ENCODE measurements at places on chromosomes 2 and 18.

- no peak for DNase-seq
These were observed 132.6 kb downstream of the ACTR3 start for GRCh38 chr2:114022360-114023085.

DNA sequence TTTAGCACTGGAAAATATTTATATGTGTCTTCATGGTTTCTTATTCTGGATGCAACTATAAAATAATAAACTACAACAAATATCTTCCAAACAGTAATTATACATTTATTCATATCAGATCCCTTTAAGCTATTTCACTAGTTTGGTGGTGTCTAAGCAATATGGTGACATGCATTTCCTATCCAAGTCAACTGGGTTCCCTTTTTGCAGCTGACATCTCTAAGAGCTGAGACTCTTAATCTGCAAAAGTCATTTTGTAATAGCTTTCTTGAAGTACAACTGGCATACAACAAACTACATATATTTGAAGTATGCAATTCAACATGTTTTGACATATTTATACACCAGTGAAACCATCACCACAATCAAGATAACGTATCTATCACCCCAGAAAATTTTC lies 59.9 kb upstream of the SLC1A4 start:
- DNase-seq, result no peak

DNA sequence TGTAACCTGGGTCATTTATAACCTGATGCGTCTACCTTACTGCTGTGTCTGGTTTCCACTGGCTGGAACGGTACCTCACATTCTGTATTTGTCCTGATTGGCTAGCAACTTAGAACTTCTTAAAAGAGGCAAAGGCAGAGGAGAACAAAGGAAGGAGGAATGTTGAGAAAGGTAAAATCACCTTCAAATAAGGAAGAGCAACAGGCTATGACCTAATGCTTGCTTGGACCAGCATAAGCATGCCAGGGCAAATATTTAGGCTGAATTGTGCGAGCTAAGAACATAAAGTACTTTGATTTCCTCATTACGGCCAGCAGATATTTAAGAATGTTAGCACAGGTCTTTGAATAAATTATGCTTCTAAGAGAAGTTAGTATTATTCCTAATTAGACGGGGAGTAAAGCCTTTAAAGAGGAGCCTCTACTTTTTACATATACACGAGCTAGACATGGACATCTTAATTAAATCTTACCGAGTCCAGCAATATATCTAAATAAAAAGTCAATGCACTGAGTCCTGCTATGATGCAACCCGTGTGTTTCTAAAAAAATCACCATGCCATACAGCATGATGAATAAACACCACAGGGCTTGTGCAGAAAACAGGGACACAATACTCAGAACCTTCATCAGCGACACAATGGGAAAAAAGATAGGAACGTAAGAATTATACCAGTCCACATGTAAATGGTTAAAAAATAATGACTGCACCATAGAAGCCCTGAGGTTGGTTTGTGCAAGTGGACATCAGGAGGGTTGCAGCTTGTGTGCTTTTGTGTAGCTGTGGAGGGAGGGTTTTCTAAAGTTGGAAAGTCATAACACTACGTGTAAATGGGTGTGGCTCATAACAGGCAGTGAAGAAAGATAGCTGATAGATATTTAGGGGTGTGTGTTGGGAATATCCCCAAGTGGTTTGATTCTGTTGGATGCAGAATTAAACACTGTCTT lies 14.2 kb downstream of the SEPTIN2 start:
- no peak for DNase-seq

DNA sequence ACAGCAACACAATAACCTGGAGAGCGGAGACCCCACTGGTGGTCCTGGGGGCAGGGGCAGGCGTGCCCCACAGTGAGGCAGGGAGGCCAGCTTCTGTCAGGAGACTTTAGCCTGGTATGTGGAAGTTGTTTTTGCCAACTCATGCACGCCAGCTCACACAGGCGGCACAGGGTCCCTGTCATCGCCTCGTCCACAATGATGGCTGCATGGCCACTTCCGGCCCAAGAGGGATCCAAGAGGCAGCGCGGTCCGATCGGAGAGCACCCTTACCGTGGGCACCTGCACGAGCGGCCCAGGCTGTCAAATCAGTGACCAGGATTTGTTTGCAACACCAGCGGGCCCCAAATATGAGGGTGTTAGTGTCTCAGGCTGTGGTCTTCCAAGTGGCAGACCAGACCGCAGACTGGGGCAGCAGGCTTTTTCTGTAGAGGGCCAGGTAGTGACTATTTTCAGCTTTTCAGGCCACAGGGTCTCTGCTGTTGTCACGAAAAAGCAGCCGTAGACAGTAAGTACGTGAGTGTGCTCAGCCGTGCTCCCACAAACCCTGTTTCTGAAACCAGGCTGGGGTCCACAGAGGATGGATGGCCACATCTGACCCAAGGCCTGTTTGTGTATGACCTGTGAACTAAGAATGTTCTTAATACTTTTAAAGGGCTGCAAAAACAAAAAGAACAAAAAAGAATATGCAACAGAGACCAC lies 21.2 kb downstream of the SNED1 start:
- DNase-seq, result no peak

- DNase-seq, result no peak
These were observed 1092.3 kb upstream of the NXPH2 start for GRCh38 chr2:139872503-139872902.

DNA sequence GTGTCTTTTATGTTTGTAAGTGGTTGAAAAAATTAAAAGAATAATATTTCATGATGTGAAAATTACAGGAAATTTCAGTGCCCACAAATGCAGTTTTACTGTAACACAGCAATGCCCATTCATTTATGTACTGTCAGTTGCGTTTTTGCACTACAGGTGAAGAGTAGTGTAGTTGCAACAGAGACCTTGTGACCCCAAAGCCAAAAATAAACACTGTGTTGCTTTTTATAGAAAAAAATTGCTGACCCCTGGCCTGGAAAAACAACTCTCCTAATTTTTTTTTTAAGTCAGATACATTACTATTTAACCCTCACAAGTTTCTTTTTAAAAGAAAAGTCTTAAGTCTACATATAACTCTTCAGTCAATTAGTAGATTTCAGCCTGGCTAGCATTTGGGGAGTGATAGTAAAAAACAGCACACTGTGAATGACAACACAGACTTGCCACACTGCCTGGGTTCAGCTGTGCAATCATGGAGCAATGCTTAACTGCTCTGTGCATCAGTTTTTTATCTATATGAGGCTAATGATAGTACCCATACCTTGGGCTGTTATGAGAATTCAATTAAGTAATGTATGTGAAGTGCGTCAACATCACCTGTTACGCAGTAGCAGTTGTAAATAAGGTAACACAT lies 8.1 kb downstream of the KLHL14 start:
- no peak for DNase-seq

DNA sequence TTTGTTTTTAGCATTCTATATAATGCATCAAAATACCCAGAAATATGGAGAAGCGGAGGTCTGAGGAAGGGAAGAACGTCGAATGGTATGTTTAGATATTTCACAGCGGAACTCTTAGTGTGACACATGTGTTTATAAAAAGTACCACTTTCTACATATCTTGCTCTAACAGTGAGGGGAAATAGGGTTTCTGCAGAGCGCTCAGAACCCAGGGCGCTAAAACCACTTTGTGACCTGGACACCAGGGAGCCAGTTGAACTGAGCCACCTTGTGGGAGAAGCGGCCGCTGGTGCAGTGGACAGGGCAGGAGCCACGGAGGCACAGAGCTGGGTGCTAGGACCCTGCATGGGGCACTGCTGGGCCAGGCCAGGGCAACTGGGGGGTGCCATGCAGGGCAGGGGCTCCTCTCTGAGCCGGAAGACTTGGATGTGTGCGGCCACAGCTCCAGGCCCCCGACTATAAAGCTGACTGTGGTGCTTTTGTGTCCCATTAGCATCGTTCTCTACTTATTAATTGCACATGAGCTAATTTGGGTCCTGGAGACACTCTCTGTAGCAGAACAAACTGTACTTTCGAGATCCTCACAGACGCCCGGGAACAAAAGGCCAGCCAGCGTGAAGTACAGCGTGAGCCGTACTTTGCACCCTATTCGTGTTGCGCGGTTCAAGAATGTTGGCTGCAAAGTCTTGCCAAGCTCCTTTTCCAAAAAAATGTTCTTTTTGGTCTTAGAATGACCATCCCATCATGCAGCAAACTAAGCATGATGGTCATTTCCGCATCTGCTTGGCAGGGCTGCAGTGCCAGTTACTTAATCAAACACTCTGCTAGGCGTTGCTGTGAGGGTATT lies 151.9 kb upstream of the ALKAL2 start:
- DNase-seq, result no peak

DNA sequence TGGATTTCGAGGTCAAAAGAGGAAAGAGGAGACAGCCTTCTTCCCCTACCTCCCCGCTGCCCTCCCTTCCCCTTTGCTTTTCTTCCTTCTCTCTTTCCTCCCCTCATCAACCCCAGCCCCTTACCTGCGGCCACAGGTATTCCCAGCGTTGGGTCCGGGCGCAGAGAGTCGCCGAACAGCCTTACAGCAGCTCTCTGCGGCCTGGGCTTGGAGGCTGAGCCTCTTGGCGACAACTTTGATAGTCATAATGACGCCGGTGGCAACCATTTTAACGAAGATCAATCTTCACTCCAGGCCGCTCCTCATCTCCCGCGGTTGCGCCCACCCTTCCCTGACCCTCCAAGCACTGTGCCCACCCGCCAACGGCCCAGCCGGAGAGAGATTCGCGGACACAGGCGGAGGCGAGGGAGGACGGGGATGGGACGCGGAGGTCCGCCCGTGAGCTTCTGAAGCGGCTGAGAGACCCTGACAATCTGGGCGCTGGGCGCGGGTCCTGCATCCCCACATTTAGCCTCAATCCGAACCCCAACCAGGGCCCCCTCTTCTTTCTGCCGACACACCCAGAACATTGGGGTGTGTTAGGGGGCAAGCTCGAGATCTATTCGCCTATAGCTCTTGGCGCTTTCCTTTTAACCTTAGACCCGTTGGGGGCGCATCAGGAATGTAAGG lies 1.5 kb upstream of the EVX2 start:
- no peak for DNase-seq

DNA sequence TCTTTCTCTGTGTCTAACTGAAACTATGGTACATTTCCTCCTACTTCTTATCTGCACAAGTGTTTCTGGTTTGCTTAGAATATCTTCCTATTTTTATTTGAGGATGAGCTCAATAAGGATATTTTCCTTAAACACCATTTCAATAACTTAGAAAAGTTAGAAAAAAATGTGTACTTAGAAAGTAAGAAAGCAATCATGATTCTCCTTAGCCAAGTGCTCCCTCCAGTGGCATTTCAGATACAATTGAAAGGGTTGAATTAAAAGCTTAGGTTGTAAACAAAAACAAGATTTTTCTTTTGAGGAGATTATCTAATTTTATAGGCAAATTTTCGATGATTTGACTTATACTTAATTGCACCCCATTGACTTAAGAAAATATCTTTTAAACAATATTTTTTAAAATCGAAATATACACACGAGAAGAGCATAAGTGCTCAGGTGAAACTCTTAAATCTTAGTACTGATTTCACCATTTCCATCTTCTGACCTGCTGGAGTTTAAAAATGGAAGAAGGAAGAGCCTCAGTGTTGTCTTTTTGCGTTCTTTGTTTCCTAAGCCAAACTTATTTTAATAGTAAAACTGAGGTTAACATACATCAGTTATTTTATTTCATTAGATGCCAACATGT lies 26.9 kb downstream of the C18orf63 start:
- no peak for DNase-seq

GRCh38 chr18:32093102-32093511 lies 1.4 kb downstream of the RNF138 start:
- peak; percentile 5 for DNase-seq

DNA sequence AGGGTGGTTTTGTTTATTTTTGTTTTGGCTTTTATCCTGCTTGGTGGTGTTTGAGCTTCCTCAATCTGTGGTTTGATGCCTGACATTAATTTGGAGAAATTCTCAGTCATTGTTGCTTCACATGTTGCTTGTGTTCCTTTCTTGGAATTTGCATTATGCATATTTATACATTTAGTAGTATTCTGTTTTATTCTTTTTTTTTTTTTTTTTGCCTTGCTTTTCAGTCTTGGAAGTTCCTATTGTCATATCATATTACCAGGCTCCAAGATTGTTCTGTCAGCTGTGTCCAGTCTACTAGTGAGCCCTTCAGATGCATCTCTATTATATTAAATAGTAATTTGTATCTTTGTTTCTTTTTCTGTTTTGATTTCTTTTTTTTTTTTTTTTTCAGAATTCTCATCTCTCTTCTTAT lies 77.0 kb downstream of the EPC2 start:
- DNase-seq, result no peak

DNA sequence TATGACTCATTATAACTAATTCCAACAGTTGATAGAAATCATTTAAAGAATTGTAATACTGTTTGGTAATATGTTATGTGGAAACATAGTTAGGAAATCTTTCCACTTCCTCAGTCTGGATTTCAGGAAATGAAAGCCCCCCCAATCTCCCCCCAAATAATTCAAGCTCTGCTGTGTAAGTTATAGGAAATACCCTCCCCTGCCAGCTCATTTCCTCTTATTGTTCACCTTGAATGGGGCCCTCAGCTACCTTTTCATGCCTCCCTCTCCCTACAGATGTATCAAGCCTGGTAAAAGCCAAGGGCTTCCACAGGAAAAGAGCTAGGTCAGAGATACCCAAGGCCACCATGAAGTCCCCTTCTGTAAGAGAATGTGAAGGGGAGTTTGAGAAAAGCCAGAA lies 155.5 kb downstream of the CNTNAP5 start:
- DNase-seq, result no peak

- DNase-seq, result no peak
These were observed 1.8 kb upstream of the PDE11A start for GRCh38 chr2:178074123-178075005.
